ENCODE measurements at places on chromosomes 4 and X.

GRCh38 chr4:173521467-173522159 lies 8.4 kb downstream of the HAND2 start:
- DNase-seq, result no peak

- no peak for DNase-seq
Observed at GRCh38 chrX:136183917-136184316, 36.6 kb downstream of the FHL1 start.

- no peak for DNase-seq
Observed at GRCh38 chr4:212438-213188, 88.3 kb downstream of the ZNF718 start.

GRCh38 chr4:122562449-122562848 lies 58.4 kb downstream of the IL21 start:
- no peak for DNase-seq

DNA sequence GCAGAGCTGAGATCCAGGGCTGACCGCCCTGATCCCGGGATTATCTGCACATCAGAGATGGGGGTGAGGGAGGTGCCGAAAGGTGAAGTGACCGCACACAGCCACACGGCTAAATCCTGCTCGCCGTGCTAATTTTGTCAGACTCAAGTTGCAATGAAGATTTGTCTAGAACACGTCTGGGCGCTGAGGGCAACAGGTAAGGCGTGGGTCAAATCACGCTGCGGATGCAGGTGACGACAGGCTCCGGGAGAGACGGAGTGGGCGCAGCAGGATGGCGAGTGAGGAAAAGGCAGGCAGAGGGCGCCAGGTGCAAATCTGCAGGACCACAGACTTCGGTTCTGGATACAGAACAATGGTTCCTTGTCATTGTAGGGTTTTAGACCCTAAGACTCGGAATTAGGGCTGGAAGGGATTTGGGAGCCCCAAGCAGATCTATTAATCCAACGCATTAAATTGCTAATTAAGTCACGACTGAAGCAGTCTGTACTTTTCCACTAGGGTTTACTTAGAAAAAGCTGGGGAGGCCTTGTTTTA lies 1.9 kb upstream of the TBC1D14 start:
- no peak for DNase-seq

GRCh38 chrX:17187136-17187756 lies 187.8 kb upstream of the NHS start:
- no peak for DNase-seq

- DNase-seq, result no peak
Observed at GRCh38 chr4:175109933-175110332, 191.8 kb downstream of the ADAM29 start.

DNA sequence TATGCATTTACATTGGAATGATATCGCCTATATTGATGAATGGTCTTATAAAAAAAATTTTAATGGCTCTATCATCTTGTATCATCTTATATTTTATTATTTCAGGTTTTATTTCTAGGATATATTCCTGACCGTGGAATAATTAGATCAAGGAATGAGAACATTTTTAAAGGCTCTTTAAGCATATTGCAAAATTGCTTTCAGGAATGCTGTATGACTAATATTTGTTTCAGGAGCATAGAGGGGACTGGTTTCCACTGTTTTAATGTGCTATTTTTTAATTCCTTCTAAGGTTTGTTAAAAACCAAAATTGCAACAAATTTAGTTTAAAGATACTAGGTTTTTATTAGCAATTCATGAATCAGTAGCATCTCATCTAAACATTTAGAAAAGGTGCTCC lies 120.2 kb downstream of the BMPR1B start:
- DNase-seq, result no peak

GRCh38 chr4:138675685-138676084 lies 339.9 kb upstream of the NOCT start:
- DNase-seq, result no peak

DNA sequence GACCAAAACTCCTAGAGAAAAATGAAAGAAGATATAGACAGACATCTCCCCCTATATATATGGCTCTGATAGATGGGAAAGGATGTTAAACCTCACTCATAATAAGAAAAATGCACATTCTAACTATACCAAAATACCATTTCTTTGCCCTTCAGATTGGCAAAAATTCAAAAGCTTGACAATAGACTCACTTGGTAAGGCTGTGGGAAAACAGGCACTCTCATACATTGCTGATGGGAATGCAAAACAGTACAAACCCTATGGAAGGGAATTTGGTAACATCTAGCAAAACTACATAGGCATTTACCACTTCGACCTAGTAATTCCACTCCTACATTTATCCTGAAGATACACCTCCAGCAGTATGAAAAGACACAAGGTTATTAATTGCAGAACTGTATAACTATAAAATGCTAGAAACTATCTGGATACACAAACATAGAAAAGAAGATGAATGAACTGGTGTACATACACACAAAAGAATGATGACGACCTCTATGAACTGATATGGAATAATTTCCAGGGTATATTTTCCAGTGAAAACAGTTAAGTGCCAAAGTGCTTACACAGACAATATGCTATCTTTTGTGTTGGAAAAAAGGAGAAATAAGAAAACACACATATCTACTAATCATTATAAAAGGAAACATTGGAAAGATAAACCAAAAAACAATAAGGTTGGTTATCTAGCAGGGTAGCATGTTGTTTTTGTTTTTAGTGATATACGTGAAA lies 48.5 kb downstream of the WDFY3 start:
- DNase-seq, result no peak

- DNase-seq, result no peak
Observed at GRCh38 chrX:1483843-1484637, 31.3 kb upstream of the ASMTL start.

DNA sequence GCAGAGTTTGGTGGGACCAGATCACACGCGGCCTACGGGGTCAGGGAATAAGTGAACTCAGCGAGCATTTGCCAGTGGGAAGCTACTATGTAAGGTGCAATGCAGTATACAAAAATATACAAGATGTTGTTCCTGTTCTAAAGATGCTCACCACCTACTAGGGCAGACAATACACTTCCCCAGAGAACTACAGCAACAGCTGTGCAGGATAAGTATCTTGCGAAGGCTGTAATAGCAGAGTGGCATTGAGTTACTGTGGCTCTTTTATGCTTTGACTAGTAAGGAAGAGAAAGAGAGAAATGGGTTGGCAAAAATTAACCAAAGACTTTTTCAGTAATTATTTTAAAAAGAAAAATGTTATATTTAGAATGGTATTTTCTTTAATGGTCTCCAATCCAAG lies 61.2 kb downstream of the CDS1 start:
- DNase-seq, result no peak

DNA sequence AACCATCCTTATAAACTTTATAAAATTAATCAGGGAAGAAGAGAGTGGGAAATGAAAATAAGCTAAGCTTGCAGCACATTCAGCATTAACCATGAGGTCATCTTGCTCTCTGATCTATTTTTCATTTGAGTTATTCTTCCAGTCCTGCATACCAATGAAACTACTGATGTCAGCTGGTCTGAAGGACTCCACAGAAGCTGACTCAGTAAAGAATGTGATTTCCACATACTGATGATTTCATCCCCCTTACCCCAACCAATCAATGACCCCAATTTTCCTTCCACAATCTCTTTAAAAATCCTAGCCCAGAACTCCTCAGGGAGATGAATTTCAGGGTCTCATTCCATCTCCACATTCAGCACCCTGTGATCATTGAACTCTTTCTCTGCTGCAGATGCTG lies 18.8 kb upstream of the DSPP start:
- DNase-seq, result no peak

DNA sequence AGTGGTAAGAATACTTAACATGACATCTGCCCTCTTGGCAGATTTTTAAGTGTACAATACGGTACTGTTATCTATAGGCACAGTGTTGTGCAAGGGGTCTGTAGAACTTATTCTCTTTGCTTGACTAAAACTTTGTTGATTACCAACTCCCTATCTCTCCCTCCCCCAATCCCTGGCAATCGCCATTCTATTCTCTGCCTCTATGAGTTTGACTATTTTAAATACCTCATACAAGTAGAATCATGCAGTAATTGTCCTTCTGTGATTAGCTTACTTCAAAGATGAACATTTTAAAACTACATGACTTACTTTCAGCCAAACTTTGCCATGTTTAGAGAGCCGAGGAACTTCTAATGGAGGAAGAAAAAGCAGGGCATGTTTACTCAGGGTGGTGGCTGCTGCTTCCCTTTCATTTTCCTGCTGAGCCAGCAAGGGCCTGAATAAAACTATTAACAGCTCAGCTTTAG lies 62.4 kb downstream of the APOO start:
- no peak for DNase-seq

DNA sequence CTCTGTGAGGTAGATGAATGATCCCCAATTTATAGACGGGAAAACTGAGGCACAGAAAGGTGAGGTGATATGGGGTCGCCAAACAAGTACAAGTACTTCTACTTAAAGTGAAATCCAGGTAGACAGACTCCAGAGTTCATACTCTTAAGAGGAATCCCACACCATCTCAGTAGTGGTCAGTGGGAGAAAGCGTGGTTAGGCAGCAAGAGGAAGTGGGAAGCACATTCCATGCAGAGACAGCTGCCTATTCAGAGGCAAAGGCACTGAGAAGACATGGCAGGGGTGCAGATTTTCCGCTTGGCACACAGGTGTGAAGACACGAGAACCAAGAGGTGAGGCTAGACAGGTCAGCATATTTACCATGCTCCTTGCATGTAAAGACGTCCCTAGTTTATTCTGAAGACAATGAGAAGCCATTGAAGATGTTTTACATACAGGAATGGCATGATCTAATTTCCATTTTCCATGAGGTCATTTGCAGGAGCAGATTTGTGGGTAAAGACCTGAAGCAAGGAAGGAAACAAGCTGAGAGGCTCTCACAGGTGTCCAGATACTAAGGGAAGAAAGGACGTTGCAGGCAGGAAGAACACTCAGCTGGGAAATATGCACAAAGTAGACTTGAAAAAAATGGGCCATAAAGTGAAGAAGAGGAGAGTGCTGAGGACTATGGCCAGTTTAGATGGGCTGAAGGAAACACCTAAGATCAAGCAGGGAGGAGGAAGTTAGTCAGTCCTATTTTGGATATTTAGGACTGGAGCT lies 17.3 kb upstream of the CLNK start:
- no peak for DNase-seq

- no peak for DNase-seq
Observed at GRCh38 chr4:121875652-121876051, 5.4 kb upstream of the BBS7 start.

- DNase-seq, result no peak
Observed at GRCh38 chr4:5933996-5934831, 41.3 kb upstream of the CRMP1 start.

DNA sequence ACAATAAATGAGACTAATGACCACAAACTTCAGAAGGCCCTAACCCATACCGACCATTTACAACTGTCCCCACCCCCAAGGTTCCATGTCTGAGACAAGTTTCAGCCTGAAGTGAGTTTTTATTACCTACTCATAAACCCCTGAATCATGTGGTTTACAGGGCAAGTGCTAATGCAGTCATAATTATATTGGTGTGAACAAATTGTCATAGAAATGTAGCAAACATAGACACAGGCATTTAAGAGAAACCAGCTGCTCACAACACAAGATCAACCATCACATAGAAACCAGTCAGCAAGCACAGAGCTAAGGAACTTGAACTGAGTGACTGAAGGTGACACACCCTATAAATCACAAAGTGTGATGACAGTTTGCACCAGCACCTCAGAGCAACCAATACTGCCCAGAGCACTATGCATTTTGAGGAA lies 173.8 kb upstream of the MID1 start:
- DNase-seq, result no peak

DNA sequence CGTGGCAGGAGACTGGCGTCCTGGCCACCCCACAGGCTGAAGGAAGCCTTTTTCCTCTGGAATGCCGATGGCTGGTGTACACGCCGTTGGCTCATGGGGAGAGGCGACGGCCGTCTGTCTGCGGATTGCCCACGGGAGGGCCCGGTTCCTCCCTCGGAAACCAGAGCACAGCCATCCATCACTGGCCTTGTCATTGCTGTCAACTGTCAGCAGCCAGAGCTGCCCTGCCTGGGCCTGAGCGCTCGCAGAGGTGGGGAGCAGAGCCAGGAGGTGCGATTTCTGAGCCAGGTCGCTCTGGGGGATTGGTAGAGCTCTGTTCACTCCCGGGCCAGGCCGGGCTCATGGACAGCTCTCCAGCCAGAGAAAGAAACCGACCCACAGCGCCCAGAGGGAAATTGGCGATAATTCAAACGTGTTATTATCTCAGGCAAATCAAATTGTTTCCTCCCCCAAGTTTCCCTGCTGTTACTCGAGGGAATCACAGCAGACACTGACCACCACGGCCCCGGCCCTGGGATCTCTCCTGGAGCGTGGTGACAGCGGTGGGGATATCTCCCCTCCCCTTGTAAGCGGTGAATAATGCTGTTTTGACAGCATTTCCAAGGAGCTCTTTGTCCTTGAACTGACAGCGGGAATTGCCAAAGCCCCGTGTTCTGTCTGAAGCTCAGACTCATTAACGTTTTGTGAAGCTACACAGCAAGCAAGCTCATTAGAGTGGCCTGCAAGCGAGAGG lies 220.9 kb upstream of the PSAPL1 start:
- no peak for DNase-seq

GRCh38 chrX:112012360-112012759 lies 70.2 kb downstream of the TRPC5 start:
- no peak for DNase-seq

- no peak for DNase-seq
Observed at GRCh38 chrX:73069365-73070035, 9.8 kb downstream of the PABPC1L2A start.

GRCh38 chrX:101360390-101360789 lies 11.8 kb upstream of the TIMM8A start:
- DNase-seq, result no peak

DNA sequence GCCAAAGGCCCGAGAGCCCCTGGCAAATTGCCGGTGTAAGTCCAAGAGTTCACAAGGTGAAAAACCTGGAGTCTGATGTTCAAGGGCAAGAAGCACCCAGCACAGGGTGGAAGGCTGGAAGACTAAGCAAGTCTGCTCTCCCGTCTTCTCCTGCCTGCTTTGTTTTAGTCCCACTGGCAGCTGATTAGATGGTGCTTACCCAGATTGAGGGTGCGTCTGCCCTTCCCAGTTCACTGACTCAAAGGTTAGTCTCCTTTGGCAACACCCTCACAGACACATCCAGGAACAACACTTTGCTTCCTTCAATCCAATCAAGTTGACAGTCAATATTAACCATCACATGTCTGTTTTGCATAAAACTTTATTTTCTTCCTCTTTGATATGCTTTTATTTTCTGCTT lies 157.4 kb downstream of the HS3ST1 start:
- no peak for DNase-seq
